ENCODE measurements at places on chromosomes 6 and 20.

GRCh38 chr6:135087403-135087802 lies 32.8 kb upstream of the HBS1L start:
- DNase-seq, result no peak

GRCh38 chr6:37665304-37665703 lies 32.4 kb downstream of the MDGA1 start:
- no peak for DNase-seq

- no peak for DNase-seq
These were observed 13.0 kb downstream of the TXNDC5 start for GRCh38 chr6:7897461-7898192.

GRCh38 chr6:37282371-37282770 lies 24.4 kb upstream of the TMEM217 start:
- DNase-seq, result no peak
